ENCODE measurements at places on chromosomes 6 and 20. TPM values are rescaled to one million over a fixed set of nuclear protein-coding genes. Genes with fewer than 3 reads are reported as not detected.

GRCh38 chr20:4252005-4252404 lies 236.6 kb upstream of the RNF24 start:
- H3K4me1 ChIP-seq: no peaks in the 10 kb centered on the region
- no peak for DNase-seq
- H3K4me3 ChIP-seq: no peak overlapping the region
- no peak overlapping the region for H3K27ac ChIP-seq
- peaks cover 45% of the 10 kb centered on the region for H3K27me3 ChIP-seq

The COL12A1 gene
- 0.26 TPM for total RNA-seq

The MRAP2 gene
- total RNA-seq: 9.5 TPM

GRCh38 chr20:5511930-5512329 lies 195.2 kb upstream of the PROKR2 start:
- no peak overlapping the region for H3K4me3 ChIP-seq
- no peak overlapping the region for H3K27ac ChIP-seq
- H3K4me1 ChIP-seq: no peaks in the 10 kb centered on the region
- no peak for DNase-seq
- H3K27me3 ChIP-seq: no peaks in the 10 kb centered on the region
- H3K36me3 ChIP-seq: no peaks in the 10 kb centered on the region

The PLCB4 gene
- 14.4 TPM for total RNA-seq

GRCh38 chr20:16617056-16617455 lies 43.8 kb upstream of the KIF16B start:
- H3K27me3 ChIP-seq: no peaks in the 10 kb centered on the region
- H3K36me3 ChIP-seq: no peaks in the 10 kb centered on the region
- H3K27ac ChIP-seq: no peak overlapping the region

The HTR1E gene
- 1.6 TPM for total RNA-seq

GRCh38 chr6:47094241-47094925 lies 52.3 kb upstream of the ADGRF1 start:
- H3K36me3 ChIP-seq: no peaks in the 10 kb centered on the region
- peak; percentile 57 for DNase-seq
- no peak overlapping the region for H3K27ac ChIP-seq
- H3K4me3 ChIP-seq: no peak overlapping the region

DNA sequence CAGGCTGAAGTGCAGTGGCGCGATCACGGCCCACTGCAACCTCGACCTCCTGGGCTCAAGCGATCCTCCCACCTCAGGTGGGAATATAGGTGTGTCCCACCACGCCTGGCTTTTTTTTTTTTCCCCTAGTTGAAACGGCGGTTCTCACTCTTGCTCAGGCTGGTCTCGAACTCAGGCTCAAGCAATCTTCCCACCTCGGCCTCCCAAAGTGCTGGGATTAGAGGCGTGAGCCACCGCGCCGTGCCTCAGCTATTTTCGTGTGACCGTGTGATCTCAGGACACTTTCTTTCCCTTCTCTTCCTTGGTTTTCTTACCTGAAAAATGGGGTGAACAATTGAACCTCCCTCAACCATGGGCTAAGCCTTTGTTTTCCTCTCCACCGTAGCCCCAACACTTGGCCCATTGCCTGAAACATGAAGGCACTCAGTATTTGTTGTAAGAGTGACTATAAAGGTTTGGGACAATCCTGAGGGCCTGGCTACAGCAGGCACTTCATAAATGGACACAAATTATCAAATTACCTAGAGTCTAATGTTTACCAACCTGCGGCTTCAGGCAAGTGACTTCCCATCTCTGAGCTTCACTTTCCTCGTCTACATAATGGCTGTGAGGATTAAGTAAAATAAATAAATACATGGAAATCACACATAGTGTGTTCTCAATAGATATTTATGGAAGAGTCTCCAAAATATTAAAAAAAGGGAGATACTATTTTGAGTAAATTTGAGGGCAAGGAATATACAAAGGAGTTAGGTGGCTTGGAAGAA lies 31.4 kb upstream of the ID1 start:
- no peak for DNase-seq
- no peaks in the 10 kb centered on the region for H3K27me3 ChIP-seq
- peak overlapping the region; percentile 95 for H3K27ac ChIP-seq
- H3K4me1 ChIP-seq: no peaks in the 10 kb centered on the region
- peaks cover 15% of the 10 kb centered on the region for H3K36me3 ChIP-seq

The PFDN4 gene
- 77.5 TPM for total RNA-seq

- no peaks in the 10 kb centered on the region for H3K4me1 ChIP-seq
- H3K27me3 ChIP-seq: no peaks in the 10 kb centered on the region
- no peak overlapping the region for H3K4me3 ChIP-seq
- DNase-seq: no peak
These were observed 370.6 kb downstream of the PHF3 start for GRCh38 chr6:64006246-64006645.

The GRM1 gene
- 0.70 TPM for total RNA-seq

DNA sequence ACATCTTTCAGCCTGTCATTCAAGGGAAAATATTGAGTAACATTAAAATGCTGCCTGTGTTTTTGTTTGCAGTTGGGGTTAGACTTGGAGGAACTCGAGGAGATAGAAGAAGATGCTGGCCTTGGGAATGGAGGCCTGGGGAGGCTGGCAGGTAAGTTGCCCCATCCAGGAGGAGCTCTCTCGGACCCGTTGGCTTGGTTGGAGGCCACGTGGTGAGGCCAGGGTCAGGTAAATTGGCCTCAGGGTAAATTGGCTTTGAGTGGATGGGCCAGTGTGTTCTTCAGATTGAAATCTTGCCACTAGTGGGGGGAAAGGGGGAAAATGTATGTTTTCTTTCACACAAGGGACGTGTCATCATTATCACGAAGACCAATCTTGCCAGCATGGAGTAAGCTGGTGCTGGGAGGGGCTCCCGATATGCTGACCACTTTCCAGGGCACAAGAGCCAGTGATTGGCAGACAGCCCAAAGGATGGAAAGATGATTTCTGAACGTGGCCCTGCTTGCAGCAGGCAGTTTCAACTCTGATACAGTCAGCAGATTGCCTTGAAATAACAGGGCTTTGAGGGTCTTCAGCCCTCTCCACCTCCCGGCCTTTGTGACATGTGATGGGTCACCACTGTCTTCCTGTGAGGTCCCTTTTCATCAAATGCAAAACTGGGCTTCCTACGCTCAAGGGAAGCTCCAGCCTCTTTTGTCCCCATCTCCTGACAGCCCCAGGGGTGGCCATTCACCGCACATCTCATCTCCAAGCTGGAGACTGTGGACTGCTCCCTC lies 21.4 kb downstream of the PYGB start:
- peaks cover 59% of the 10 kb centered on the region for H3K36me3 ChIP-seq
- DNase-seq: no peak
- no peak overlapping the region for H3K27ac ChIP-seq
- H3K27me3 ChIP-seq: no peaks in the 10 kb centered on the region
- no peak overlapping the region for H3K4me3 ChIP-seq

DNA sequence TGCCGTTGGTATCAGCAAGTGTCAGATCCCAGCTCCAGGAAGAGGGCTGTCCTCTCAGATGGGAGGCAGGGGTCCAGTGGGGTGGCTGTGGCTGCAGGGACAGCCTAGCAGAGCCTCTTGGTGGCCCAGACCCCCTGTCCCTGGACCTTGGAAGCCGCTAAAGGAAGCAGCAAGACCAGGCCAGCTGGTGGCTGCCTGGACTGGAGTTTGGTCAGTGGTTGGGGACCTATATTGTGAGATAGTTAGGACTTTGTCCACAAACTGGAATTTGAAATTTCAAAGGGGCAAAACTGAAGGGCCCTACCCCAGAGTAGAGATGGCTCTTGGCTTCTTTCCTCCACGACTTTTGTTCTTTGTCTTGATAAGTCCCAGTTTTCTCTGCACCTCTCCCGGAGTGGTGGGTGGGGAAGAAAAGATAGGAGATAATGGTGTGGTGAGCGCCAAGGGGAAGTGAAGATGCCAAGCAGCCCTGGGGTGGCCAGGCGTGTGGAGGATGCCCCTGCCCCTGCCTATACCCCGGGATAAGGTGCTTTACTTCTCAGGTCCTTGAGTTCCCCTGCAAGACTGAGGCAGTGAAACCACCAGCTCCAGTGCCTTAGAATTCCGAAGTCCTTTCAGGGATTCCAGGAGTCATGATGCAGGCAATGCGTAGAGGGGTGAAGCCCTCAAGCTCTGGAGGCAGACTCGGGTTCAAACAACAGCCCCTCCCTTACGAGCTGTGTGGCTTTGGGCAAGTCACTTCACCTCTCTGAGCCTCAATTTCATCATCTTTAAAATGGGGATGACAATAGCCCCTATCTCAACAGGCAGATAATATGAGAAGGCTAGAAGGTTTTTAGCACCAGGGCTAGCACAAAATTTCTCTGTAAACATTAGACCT lies 40.2 kb downstream of the HNF4A start:
- H3K27ac ChIP-seq: no peak overlapping the region
- peaks cover 5% of the 10 kb centered on the region for H3K36me3 ChIP-seq
- H3K4me1 ChIP-seq: peaks cover 19% of the 10 kb centered on the region
- H3K27me3 ChIP-seq: no peaks in the 10 kb centered on the region

The MAP3K5 gene
- 0.70 TPM for total RNA-seq

- H3K4me1 ChIP-seq: peaks cover 8% of the 10 kb centered on the region
- no peak overlapping the region for H3K4me3 ChIP-seq
- DNase-seq: no peak
These were observed 31.5 kb downstream of the TRAF3IP2 start for GRCh38 chr6:111573892-111574797.

The L3MBTL1 gene
- total RNA-seq: 43.0 TPM

DNA sequence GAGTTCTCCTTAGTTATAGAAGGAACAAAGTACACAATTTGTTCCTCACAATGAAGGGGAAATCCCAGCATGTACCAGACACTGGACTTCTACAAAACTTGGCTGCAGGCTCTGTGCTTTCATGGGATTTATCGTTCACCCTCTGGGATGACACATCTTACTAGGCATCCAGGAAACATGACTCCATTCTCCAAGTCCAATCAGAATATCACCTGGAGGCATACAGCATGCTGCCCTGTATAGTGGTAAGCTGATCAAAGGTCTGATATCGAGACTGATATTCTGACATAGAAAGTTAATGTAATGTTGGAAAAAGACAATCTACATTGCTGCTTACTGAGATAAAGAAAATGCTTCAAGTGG lies 6.7 kb downstream of the RWDD2A start:
- DNase-seq: no peak
- H3K27me3 ChIP-seq: no peaks in the 10 kb centered on the region
- H3K27ac ChIP-seq: no peak overlapping the region

DNA sequence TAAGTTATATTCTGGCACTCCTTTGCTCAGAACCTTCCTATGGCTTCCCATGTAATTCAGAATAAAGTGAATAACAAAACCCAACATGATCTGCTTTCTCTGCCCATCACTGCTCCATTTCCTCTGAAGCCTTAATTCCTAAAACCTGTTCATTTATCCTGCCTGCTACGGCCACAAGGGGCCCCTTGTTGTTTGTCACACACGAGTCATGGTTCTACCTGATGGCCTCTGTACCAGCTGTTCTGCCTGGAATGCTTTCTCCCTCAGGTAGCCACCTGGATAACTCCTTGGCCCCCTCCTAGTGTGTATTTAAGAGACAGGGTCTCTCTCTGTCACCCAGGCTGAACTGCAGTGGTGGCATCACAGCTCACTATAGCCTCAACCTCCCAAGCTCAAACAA lies 26.8 kb downstream of the ERGIC3 start:
- no peaks in the 10 kb centered on the region for H3K4me1 ChIP-seq
- H3K4me3 ChIP-seq: no peak overlapping the region
- no peaks in the 10 kb centered on the region for H3K27me3 ChIP-seq

All from endodermal cell (in vitro differentiated cells).